ENCODE measurements at places on chromosomes 5 and 9.

GRCh38 chr5:139376364-139376763 lies 6.7 kb downstream of the SLC23A1 start:
- no peak for DNase-seq

DNA sequence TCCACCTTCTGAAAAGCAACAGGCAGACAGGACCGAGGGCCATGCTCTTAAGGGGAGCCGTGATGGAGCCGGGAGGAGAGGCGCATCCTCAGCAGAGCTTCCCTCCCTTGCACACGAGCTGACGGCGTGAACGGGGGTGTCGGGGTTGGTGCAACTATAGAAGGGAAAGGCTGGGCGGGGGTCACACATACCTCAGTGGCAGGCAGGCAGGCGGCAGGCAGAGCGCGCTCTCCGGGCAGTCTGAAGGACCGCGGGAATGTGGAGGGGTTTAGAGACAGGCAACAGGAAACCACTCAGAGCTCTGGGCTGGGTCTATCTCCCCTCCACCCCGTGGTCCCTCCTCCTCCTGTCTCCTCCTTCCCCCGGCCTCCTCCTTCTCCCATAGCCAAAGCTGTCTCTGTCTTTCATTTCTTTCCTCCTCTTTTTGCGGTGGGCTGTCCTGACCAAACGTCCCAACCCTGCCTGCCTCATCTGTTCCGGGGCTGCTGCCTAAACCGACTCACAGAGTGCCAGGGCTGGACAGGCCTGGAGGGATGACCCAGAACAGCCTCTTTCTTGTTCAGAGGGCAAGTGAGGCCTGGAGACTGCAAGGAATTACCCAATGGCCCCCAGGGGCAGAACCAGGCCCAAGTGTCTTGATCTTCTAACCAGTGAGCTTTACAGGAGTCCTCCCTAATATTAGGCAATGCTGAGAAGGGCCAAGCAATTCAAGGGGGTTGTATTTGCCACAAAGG lies at the start of gene SPARC:
Gene SPARC, minus strand, starts transcription at position 242 of the 734 bp plus-strand sequence. CDS start 10,727 bp downstream, outside the sequence.
- DNase-seq, result peak; percentile 83

GRCh38 chr5:149966946-149967345 lies 6.4 kb downstream of the SLC26A2 start:
- no peak for DNase-seq

GRCh38 chr9:26904070-26904469 lies 11.5 kb upstream of the CAAP1 start:
- no peak for DNase-seq

DNA sequence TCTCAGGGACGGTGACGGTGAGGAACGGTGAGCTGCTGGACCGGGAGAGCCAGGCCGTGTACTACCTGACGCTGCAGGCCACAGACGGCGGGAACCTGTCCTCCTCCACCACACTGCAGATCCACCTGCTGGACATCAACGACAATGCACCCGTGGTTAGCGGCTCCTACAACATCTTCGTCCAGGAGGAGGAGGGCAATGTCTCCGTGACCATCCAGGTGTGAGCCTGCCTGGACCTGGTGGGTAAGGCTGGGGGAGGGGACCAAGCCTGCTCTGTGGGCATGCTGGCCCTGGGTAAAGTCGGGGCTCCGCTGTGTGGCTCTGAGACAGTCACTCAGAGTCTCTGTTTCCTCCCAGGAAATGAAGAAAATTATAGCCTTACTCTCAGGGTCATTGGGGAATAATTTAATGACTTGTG lies 29.3 kb downstream of the CDHR2 start:
- DNase-seq, result peak; percentile 67

DNA sequence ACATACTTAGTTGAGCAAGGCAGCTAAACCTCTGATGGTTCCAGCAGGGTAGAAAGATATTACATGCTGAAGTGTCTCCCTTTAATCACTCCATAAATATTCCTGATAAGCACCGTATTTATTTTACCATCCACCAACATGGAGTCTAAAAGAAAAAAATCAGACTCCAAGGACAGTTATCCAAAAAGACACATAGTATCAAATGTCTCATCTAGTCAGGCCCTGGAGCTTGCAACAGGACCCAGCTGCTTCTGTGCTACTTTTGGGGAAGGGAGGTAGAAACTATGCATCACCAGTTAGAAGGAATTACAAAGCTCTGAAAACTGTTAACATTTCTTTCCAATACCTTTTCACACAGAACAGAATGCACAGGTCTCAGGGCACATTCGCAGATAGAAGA lies 88.1 kb downstream of the S1PR3 start:
- no peak for DNase-seq

DNA sequence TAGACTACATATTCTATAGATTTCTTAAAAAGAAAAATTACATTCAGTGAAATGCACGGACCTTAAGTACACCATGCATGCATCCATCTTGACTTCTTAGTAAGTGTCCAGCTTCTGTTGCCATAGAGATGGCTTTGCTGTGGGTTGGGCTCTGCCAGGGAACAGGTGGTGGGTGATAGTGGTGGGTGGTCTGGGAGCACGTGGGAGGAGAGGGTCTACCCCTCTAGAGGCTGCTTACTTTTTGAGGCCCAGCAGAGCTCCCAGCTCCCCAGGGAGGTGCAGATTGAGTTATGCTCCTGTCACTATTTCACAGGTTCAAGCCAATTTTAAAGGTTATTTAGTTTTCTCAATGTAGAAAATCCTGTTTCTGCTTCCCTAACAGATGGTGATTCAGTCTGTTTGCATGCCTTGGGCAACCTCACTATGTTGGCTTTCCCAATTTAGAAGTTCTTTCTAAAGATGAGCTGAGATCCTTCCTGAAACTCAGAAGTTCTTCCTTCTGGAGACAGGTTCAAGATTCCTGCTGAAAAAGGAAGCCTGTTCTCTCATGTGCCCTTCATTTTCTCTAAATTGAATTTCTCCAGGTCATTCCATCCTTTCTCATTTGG lies 107.4 kb upstream of the LHFPL2 start:
- DNase-seq, result no peak

DNA sequence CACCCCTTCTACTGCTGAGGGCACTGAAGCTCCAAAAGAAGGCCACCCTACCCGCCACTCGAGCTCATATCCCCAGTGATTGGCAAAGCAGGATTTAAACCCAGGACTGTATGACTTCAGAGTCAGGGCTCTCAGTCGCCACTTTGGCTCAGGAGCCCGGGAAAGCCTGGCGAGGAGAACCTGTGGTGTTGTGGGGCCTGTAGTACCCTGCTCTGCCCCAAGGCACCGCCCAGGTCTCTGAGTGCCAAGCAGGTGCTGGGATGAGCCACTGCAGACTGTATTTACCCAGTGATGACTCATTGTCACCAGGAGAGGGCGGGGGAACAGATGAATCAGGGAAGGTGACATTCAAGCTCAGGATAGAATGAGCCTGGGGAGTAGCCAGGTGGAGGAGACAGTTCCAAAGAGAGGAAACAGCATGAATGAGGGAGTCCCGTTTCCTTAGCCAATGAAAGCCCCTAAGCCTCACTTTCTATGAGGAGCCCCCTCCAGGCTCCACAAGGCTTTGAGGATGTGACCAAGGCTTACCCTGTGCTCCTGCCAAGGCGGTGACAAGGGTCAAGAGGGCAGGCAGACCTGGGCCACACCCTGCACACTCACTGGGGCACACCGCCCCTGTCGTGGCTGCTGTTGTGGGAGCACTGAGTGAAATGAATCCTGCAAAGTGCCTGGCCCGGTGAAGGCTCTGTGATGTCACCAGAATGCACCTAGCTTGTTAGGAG lies 17.8 kb upstream of the DPM2 start:
- no peak for DNase-seq

DNA sequence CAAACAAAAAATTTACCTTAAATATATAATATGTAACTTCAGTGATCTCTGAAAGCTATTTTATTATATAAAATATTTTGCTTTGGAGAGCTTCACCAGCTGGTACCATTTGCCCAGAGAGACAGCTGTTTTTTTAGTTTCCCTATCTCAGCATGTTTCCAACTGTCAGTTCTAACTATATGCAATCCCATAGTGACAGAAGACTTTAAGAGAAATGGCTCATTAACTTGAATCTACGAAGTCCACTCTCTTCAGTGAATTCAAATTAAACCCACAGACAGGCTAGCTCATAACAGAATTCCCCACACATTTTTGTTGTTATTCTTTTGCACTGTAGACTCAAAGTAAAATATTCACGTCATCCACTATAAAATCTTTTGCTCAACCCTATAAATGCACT lies 251.8 kb upstream of the POU5F2 start:
- DNase-seq, result no peak

- DNase-seq, result no peak
Measured at GRCh38 chr9:16348531-16348930, 521.9 kb downstream of the BNC2 start.

DNA sequence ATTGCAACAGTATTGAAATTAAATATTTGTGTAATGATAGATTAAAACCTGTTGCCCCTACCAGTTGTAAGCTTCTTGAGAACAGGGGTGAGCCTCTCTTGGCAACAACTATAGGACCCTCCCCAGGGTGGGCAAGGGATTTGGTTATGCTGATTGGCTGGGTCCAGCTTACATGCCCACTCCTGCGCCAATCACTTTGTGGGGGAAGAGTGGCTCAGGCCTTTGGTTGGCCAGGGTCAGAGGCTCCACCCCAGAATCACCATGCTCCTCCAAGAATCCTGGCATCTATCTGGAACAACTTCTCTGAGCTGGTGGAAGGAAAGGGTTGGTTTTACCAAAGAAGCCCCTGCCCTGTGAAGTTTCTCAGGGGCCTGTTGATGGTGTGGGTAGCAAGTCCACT lies 8.6 kb upstream of the PITX1 start:
- DNase-seq, result no peak

DNA sequence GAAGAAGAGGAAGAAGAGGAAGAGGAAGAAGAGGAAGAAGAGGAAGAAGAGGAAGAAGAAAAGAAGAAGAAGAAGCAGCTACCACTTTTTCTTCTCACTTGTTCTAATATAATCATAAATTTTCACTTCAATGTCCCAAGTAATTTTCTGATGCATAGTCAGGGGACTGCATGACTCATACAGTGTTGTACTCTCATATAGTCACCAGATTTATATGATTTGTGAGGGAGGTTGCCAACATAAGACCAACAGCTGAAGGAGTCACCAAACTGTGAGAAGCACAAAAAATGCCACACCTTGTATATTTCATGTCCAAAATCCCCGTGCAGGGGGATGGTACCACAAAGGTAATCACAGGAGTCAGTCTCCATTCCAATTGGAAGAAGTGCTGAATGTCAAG lies 32.7 kb upstream of the DMRTA1 start:
- no peak for DNase-seq

GRCh38 chr5:68334553-68334886 lies 119.0 kb downstream of the PIK3R1 start:
- DNase-seq, result no peak

GRCh38 chr9:5834214-5834613 lies 1.3 kb upstream of the ERMP1 start:
- DNase-seq, result no peak

DNA sequence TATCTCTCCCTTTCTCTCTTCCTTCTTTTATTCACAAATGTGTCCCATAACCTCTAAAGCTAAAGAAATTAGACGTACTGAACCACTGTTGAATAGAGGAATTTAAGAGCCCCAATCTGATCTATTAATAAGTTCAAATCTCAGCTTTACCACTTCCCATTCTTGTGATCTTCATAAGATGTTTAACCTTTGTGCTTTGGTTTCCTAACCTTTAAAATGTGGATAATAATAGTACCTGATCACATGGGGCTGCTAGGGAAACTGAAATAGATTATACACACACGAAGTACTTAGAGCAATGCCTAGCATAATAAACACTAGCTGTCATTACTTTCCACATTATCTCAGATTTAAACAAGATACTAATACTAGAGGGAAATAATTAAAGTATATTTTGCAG lies 324.3 kb upstream of the SEMA6A start:
- DNase-seq, result no peak

DNA sequence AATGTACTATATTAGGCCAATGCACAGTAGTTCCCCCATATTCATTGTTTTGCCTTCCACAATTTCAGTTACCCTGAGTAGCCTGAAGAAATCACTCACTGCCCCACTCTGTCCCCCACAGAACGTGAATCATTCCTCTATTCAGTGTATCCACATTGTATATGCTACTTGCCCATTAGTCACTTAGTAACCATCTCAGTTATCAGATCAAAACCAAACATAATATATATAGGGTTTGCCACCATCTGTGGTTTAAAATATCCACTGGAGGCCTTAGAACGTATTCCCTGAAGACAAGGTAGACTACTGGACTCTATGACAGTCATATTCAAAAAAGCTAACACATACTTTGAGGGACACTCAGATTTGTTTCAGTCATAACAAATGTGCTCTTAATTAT lies 465.7 kb upstream of the RGMB start:
- DNase-seq, result no peak

DNA sequence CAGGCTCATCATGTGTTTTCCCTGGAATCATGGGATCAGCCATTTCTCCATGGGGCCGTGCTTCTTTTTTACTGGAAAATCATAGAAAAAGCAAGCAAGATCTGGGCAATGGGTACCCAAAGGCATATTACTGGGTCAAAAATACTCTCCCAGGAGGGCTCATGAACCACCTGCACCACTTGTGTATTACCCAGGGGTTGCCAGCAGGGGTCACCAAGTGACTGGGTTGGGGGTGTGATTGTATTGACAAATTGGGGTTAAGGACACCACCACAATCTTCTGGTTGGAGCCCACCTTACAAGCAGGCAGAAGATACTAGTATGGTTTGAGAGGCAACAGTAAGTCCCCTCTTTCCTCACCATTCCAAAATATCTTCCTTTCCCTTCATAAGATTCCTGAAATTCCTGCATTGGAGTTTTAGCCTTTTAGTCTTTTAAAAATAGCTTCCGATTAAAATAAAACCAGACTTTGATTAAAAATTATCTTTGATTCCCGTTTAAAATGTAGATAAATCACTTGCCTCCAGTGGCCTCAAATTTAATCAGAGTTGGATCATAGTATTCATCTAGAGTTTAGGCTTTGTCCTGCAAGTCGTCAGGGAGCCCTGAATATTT lies 603.3 kb downstream of the KIF4B start:
- DNase-seq, result no peak

DNA sequence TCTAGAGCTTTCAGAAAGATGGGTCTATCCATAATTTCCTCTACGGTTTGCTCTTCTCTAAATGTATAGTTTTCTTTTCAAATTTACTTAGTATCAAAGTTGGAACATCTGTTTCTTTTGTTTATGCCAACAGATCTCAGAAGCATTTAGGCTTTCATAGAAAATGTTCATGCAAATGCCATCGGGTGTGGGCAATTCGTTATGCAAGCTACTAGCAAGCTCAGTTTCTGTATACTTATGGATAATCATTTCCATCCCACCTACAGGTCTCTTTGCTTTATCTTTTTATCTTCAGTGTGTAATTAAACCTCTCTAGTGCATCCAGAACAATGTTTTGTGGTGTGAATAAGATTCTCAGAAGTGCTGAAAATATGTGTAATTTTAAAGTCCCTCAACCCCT lies 59.9 kb downstream of the NUDT12 start:
- DNase-seq, result no peak

DNA sequence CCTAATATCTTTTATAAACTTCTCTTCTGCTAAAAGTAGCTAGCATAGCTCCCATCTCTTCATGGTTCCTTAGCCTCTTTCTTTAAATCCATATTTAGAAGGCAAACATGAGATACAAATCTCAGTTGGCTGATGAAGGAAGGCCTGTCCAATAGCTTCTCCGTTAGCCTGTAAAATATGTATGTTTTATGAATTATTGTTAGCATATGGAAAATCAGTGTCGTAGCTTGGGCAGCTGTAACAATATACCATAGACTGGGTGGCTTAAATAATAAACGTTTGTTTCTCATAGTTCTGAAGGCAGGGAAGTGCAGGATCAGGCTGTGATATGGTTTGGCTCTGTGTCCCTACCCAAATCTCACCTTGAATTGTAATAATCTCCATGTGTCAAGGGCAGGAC lies 63.8 kb downstream of the PBX3 start:
- DNase-seq, result no peak

- DNase-seq, result no peak
Measured at GRCh38 chr9:114086607-114087006, 8.5 kb upstream of the AMBP start.

All from C1 segment of cervical spinal cord (tissue), 14 donors.